ENCODE measurements at places on chromosomes 2 and 18.

DNA sequence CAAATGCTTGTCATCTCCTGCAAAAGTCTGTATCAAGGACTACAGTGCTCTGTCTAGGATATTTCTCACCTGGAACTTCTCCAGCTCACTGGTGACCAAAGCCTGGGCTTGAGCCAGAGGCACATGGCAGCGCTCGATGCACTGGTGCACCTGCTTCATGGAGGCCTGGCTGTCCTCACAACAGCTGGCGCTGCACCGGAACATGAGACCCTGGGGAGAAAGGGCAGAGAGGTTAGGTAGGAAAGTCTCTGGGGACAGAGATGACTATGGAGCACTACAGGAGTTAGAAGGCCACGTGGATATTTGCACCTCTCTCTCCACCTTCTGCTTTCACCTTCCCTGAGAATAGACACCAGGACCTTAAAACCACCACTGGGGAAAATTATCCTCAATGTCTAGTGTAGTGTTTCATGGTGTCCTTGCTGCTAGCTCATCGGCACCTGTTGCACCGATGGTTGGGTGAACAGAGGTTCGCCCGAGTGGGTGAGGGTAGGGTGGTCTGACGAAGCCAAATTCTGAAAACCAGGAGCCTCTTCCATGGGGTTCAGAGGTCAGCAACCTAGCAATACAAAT lies 1.0 kb downstream of the FAM136A start:
- DNase-seq = no peak

DNA sequence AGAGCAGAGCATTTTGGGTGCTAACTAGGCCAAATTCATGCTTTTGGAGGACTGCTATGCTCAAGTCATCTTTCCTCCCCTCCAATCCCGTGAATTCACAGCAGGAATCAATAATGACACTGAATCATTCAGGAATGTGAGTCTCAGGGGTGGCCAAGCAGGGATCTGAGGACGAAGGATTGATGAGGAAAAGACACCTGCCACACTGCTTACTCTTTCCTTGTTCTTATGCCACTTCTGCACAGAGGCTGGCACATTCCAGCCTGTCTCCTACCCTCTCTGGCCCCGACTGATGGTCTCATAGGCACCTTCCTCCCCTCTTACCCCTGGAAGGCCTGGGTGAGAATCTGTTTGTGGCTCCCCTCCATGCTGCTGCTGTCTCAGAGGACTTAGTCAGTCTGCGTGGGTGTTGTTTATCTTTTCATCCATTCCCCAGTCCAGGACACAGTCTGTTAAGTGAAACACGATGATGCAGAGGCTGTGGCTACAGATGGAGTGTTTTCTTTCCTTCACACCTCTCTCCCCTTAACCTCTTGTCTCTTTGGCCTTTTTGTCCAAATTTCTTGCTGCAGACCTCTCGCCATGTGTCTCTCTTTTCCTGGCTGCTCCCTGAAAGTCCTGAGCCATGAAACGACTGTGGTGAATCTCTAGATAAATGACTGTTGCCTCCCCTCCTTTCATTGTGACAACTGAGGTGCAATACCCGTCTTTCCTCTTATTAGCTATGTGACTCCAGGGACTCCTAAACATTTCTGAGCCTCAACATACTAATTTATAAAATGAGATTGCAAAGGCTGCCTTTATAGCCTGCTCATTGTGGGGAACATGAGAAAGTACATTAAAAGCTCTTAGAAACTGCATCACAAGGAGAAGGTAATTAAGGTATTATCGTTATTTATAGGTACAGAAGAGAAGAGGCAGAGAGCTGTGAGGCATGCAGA lies 86.9 kb downstream of the RDH14 start:
- no peak for DNase-seq

DNA sequence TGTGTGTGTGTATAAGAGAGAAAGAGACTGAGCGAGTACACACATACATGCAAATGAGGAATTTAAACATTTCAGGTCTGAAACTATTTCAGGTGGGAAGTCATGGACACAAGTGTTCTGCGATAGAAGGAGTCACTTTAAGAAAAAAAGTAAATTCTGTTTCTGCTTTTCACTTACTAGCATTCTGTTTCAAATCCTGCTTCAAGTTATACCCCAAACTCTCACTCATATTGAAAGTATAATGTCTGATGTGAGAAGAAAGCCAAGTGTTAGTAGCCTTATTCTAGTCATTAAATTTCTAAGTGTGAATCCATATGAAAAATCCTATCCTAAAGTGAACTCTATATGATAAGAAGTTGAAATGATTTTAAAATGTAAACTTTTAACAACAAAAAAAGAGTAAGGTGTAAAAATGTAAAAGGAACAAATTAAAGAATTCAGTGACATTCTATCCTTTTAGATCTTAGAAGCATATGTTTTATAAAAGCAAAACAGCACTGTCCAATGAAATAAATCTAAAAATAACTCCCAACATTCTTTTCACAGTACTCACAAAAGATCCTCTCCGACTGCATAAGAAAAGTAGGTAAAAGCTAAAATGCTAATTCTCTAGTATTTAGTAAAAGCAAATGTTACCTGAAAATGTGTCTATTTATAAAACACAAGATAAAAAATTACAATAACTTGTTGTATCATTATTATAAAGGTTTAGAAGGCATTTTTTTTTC lies 570.6 kb downstream of the ZEB2 start:
- no peak for DNase-seq

- DNase-seq = peak; percentile 70
Measured at GRCh38 chr2:222690564-222691200, 19.2 kb downstream of the MOGAT1 start.

DNA sequence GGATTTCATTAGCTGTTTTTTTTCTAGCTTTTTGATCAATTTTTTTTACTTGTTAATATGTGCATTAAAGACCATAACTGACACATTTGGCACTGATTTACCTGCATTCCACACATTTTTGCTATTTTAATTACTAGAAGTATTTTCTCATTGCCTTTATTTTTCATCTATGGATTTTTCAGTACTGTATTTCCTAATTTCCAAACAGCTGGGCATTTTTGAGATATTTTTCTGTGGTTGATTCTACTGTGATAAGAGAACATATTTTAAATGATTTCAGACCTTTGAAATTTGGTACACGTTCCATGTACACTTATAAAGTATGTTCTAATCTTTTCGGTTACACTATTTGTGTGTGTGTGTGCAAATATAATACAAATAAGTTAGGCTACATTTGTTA lies 135.3 kb downstream of the PARD3B start:
- no peak for DNase-seq

DNA sequence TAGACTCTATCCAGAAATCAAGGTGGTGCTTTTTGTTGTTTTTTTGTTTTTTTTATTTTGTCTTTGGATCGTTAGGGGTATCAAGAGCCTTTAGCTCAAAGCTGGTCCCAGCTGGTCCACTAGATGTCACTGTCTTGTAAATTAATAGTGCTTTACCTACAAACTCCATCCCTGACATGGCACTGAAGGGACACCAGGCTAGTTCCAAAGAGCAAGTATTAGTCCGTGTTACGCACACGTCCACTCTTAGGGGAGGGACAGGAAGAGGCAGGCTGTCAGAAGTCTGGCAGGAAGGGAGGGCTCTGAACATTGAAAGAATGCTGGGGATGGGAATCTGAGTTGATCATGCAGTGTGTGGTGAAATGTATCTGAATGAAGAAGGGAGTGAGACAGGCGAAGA lies 85.9 kb upstream of the CCBE1 start:
- no peak for DNase-seq

Measured in CD4-positive, alpha-beta T cell treated with Interleukin-4 for 1 hour (primary cell).